ENCODE measurements at places on chromosomes 5 and 9.

GRCh38 chr9:71824257-71824656 lies 55.9 kb upstream of the CEMIP2 start:
- no peak for DNase-seq

GRCh38 chr9:8838136-8838535 lies 1038.6 kb upstream of the DMAC1 start:
- no peak for DNase-seq

GRCh38 chr9:114047717-114048116 lies 30.4 kb downstream of the AMBP start:
- DNase-seq: no peak

GRCh38 chr5:19728571-19728970 lies 259.4 kb downstream of the CDH18 start:
- no peak for DNase-seq

DNA sequence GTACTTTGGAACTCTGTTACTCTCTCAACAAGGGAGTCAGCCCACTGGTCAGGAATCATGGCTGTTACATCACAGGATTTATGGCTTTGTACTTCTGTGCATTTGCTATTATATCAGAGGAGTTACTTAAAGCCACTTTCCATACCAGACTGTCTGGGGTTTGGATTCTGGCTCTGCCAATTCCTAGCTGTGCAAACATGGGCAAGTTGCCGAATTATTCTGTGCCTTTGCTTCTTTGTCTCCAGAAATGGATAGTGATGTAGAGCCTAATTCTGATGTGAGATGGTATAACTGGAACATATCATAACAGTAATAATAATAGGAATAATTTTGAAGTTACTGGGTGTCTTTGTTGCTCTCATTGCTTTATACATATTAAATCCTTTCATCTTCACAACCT lies 1047.3 kb upstream of the SEMA6A start:
- DNase-seq: no peak

DNA sequence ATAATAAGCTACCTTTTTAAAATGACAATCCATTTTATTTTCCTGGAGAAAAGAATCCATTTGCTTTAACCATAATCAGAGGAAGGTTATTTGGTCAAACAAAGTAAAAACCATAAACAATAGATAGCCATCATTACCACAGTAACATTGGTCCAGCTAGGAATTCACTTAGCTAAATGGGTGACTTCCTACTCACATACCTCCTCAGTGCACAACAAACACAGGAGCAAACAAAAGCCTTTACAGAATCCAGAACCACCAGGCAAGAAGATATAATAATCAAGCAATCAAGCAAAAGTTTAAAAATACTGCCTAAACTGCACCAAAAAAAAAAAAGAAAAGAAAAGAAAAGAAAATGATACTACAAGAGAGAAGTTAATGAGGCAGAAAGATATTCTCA lies 949 bp upstream of the IFNK start:
- DNase-seq: no peak

GRCh38 chr9:110252509-110253139 lies 3.7 kb downstream of the TXN start:
- DNase-seq: no peak

GRCh38 chr5:91288118-91288916 lies 94.8 kb downstream of the ARRDC3 start:
- DNase-seq: no peak

- no peak for DNase-seq
Measured at GRCh38 chr9:91214086-91214485, 147.6 kb downstream of the AUH start.

GRCh38 chr5:133361922-133362321 lies 250.4 kb downstream of the FSTL4 start:
- DNase-seq: no peak

DNA sequence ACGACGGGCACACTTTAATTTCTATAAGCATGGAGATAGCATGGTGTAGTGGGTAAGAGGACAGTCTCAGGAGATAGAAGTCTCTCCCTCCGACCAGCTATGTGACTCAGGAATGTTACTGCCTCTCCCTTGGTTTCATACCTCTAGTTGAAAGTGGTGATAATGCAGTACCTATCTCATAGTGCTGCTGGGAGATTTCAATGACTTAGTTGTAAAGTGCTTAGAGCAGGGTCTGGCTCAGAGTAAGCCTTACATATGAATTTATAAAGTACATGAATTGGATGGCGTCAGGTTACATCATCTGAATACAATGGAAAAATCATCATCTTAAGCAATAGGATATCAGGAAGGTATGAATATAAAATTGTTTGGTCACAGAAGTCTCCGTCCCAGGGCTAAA lies 952.8 kb upstream of the EDIL3 start:
- DNase-seq: no peak

DNA sequence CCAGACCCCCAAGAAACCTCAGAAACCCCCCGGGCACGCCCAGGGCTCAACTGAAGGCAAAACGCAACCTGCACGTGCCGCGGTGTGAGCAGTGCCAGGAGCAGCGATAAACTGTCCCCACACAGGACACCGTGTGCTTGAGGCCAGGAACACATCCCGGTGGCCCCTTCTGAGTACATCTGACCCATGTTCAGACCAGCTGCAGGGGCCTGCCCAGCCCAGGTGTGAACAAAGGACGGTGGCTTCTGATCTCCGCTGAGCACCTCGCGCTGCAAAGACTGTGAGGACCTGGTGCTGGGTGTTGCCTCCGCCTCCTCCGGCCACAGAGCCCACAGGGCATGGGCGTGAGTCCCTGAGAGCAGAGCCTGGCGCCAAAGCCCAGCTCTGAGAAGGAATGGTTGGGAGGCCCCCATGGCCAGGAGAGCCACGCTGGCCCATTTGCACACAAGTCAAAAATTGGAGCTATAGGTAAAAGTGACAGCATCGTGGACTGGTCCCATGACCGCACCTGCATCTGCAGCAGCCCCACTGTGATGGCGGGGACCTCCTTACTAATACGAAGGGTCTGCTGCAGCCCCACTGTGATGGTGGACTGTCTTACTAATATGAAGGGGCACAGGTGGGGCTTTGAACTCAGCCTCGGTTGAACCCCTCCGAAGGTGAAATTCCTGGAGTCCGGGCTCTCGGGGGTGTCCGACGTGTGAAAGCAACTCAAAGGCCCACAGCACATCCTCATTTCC lies 31.5 kb downstream of the NDUFS6 start:
- no peak for DNase-seq

DNA sequence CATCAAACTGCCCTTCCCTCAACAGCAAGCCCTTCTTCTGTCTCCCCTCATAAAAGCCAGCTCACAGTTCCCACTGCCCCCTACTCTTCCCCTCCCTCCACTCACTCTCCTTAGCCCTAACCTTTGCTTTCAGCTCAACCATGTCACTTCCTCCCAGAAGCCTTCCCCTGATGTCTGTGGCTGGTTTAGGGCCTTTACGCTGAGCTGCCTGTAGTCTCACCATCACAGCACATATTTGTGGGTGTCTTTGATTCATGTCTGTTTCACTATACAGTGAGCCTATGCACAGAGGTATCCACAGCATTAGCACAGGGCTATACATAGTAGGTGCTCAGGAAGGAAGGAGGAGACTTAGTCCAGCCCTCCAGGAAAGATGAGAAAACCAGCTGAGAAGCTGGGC lies 34.7 kb downstream of the C9orf50 start:
- no peak for DNase-seq

DNA sequence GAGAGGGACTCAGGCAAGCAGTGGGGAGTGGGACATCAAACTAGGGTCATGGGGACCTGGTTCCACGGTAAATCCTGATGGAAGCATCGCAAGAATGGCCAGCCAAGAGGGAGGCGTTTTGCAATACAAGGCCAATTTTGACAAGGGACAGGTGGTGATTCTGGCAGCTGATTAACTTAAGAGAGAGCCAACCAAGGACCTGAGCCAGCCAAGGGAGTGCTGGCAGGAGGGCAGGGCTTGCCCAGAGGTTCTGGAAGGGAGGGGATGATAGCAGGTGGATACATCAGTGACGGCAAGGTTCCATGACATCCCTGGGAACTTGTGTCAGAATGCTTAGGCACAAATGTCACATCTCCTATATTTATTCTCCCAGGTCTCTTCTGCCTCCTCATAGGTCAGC lies 32.8 kb upstream of the PUM3 start:
- no peak for DNase-seq

GRCh38 chr5:139739150-139739974 lies 56.2 kb upstream of the PSD2 start:
- DNase-seq: no peak

GRCh38 chr9:14451949-14452348 lies 138.0 kb upstream of the NFIB start:
- DNase-seq: no peak

DNA sequence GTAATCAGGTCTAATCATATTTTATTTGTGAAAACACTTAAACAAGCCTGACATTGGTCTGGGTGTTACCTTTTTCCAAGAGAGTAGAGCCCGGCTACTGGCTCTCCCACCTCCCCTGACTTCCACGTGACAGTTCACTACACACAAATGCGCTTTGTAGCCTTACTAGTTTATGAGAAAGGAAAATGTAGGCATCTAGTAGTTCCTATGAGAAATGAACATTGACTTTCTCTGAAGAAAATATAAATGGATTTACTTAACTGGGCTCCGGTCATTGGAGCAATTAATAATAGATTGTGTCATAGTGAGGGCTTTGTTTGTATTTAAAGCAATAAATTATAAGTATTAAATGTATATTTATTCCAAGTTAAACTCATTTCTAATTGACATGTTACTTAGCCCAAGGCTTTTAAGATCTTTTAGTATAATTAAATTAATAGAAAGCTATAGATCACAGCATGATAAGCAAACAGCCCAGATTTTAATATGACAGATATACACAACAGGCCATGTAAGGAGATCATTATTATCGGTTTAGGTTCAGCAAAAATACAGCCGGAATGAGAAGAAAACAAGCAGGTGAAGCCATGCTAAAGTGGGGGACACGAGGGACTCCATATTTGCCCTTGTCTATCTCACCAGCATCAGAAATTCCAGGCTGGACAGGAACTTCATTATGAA lies 756.5 kb upstream of the ADAMTS16 start:
- DNase-seq: no peak

GRCh38 chr9:98226957-98227356 lies 28.5 kb downstream of the TBC1D2 start:
- DNase-seq: no peak

DNA sequence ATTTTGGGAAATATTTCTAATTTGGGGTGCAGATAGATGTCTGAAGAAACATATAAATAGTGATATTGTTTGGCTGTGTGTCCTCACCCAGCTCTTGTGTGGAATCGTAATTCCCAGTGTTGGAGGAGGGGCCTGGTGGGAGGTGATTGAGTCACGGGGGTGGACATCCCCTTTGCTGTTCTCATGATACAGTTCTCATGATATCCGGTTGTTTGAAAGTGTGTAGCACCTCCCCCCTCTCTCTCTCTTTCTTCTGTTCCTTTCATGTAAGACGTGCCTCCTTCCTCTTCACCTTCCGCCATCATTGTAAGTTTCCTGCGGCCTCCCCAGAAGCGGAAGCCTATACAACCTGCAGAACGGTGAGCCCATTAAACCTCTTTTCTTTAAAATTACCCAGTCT lies 11.4 kb upstream of the ADAMTS16 start:
- no peak for DNase-seq

DNA sequence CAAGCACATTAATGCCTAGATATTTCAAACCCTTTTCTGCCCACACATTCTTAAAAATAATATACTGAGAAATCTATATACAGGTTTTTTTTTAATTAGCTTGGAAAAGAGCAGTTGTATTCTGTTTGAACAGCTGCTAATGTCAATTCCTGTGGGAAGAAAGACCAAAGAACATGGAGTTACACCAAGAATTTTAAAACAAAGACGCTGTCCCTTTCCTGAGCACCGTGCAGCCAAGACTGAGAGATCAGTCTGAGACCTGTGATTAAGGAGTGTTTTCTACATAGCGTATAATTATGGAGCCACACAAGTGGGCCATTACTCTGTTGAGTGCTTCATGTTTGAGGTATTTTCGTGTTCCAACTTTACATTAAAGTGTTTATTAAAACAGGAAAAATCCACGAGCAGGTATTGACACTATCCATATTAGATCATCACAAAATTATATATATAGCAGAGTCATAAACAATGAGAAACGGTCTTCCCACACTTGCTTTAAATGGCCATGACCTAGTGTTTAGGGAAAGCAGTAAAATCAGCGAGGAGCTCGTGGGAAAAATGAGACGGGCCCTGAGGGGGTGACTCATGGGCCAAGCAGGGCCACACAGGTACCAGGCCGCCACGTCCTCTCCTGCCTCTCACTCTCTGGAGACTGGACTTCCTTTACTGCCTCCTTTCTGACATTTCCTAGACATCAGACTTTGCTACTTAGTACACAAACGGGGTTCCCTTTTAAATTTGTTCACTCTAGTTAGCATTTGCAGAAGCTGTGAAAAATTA lies 153.1 kb upstream of the OTULINL start:
- DNase-seq: no peak

DNA sequence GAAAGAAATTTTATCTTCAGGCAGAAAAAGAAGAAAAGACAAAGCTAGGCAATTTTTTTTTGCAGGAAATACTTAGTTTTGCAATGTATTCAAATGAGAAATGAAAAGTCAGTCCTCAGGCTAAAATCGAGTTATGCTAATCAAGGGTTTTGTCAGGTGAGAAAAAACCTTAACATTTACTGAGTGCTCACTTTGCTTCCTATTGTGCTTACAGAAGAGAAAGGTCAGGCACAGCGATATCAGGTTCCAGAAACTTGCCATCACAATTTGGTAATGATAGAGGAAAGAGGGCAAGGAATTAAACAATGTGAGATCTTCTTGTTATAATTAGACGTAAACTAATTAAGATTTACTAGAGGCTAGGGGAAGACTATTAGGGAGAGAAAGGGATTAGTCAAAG lies 431.7 kb upstream of the CTNND2 start:
- no peak for DNase-seq

DNA sequence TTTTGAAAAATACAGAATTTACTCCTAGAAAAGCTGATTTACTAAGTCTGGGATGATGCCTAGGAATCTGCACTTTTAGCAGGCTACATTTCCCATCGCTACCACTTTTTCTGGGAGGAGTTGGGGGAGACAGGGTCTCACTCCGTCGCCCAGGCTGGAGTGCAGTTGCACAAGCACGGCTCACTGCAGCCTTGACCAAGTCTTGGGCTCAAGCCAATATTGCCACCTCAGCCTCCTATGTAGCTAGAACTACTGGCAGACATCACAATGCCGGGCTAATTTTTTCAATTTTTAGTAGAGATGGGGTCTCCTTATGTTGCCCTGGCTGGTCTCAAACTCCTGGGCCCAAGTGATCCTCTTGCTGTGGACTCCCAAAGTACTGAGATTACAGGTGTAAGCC lies 85.9 kb downstream of the NR6A1 start:
- no peak for DNase-seq

DNA sequence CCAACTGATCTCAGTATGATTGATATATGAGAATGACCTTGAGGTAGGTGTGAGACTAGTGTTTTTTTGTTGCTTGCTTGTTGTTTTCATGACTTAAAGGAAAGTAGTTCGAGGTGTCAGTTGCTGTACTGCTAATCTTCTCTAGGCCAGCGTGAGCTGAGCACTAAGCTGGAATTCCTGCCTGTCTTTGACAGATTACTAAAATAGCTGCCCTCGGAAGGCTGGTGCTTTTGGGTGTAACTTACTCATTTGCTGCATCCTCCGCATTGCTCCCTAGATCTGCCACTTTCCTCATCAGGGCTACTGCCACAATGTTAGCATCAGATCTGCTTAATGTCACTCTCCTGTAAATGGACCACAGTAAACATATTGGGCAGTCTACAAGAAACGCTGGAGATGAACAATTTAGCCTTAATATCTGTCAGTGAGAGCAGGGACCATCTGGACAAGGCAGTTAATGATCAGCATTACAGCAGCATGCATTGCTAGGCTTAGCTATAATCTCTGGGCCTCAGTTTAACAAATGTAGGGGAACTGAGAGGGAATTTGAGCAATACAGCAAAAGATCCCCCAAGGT lies 106.6 kb upstream of the CDH6 start:
- no peak for DNase-seq

All from CD8-positive, alpha-beta memory T cell (primary cell).